ENCODE measurements at places on chromosomes 3 and 15.

GRCh38 chr3:75983609-75984290, 198.4 kb upstream of the ZNF717 start:
- no peak for DNase-seq

DNA sequence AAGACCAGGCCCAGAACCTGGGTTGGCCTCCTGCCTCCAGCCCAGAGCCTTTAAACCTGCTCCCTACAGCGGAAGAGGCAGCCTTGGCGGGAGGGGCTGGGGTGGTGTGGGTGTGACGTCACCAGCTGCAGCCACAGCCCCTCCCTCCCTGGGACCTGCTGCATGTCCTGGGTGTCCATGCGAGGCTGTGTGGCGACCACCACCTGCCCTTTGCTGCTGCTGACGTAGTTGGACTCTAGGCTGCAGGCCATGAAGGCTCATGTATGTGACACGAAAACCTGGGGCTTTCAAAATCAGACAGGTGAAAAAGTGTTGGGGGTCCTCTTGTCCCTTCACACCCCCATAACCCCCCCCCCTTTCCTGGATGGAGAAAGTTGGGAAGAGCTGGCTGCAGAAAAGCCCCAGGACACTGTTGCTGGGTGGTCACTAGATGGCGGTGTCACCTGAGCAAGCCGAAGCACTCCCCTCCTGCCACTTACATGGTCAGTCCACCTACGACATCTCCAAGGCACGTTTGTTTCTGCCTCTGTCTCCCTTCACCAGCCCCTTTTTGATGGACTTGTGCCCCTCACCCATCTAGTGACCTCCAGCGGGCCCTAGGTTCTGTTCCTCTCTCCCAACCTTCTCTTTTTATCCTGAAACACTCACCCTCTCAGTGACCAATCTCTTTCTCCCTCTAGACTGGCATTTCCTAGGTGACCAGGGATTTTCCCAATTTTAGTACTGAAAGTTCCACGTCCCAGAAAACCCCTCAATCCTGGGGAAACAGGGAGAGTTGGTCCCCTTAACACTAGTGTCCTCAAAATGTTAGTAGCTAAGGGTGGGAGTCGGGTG, 35.2 kb downstream of the SLC6A20 start:
- peak; percentile 73 for DNase-seq

DNA sequence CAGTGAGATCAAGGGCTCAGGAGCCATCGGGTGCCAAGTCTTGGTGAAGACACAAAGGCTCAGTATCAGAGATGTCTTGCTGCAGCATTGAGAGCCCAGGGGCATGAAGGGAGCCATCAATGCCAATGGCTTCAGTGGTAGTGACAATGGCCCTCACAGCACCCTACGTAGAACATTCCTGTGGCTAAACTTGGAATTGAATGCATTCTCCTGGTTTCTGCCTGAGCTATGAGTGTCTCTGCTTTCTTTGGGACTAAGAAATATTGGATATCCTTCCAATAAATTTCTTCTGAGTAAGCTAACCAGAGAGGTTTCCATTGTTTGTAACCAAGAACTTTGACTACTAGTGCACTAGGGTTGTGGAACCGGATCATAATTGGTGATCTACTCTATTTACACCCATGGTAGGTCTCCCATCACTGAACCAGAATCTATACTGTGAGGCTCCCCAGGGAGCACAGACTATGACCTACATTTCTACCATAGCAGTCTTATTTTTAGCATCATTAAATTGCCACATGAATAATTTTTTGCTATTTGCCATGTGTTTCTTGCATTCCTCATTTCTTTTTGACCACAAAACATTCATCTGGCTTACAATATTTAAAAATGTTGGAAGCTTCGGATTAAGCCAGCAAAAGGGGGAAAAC, 31.6 kb upstream of the PDZRN3 start:
- no peak for DNase-seq

DNA sequence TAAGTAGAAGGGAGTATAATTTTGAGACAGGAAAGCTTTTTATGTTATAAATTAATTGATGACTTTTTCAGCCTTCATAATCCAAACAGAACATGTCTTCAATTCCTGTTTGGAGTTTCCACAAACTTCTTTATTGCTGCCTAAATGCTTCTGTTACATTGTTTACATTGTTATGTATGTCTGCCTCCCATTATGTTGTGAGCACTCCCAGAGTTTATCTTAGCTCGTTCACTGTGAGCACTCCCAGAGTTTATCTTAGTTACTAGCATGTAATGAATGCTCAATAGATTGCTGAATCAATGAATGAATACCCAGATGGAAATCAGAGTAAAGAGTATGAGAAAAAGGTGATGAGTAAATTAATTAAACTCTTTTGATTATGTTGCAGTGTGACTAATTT, 1178.0 kb downstream of the ROBO1 start:
- peak; percentile 91 for DNase-seq

- no peak for DNase-seq
These were observed 168.2 kb downstream of the MFSD1 start for GRCh38 chr3:158970006-158970405.

Measured in HAP-1 (cell line).